ENCODE measurements at places on chromosomes 3 and 15.

DNA sequence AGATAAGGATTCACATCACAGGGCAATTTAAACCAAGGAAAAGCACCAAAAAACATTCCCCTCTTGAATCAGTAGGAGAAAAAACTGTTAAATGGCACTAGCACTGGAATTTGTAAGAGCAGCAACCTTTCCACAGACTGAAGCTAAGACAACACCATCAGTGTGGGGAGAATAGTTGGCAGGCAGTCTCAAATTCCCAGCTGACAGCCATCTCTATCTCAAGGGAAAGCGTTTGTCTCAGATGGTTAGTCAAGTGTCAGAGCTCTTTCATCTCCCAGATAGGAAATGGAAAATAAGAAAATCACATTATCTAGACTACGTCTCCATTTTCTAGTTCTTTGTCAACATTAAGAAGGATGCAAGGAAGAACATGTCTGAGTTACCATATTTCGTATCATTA, 228.7 kb downstream of the WDR72 start:
- DNase-seq = no peak

- DNase-seq = no peak
Observed at GRCh38 chr3:188906236-188906635, 265.5 kb upstream of the TPRG1 start.

DNA sequence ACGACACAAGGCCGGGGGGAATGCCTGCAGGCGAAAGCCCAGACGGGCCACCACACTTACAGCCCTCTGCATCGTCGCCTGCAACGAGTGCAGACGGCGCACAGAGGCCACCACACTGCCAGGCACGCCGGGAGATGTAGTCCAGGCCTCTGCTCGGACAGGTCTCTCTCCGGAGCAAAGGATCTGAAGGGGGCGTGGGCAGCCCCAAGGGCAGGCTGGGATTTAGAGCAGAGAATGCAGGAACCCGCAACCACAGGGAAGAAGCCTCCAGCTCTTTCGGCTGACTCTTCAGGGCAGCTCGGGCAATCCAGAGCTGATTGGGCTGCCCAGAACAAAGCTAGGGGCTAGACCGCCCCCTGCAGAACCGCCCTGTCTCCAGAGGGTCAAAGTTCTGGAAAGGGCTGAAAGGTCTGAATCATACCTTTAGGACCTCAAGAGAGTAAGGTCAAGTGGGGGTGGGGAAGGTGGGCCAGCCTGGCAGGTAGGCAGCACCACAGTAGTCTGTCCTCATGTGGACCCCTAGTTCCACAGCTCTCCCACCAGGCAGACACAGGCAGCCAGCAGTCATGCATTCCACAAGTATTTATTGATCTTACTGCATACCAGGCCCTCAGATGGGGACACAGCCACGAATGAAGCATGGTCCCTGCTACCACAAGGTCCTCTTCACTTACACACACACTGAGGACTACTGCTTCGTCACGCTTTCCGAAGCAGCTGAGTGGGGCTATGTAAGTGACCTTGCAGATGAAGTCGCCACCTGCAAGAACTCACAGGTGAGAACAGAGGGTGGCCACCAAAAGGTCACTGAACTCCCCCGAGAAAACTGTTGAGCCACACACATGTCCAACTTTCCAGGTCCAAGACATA, at the start of gene AMT:
AMT (minus strand) TSS at position 95 of the 870 bp plus-strand sequence; CDS start at position 72, 23 bp downstream.
- no peak for DNase-seq

GRCh38 chr3:81740731-81741130, 20.7 kb downstream of the GBE1 start:
- DNase-seq = no peak

DNA sequence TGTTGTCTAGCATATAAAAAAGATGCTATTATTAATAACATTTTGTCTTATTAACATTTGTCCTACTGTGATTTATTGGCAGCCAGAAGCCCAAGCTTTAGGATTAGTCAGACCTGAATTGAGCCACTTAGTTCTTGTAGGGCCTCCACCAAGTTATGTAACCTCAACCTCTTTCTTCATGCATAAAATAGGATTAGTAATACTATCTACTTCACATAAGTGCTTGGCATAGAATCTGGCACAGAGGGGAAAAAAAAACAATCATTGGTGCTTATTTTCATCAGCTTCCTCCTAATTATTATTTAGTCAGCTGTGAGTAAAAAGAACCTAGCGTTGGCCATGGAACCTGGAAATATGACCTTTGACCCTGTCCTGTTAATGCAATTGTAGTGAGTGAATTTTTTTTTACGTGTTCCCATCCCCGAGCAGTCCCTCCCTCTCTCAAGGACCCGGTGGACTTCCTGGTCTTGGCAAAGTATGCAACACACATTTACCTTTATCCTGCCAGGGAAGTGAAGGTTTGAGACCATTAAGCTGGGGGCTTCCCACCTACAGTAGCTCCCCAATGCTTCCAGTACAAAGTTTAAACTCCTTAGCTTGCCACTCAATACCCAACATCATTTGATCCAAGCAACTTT, 136.8 kb downstream of the FHIT start:
- DNase-seq = no peak

Measured in activated T-helper 1 cell treated with Interleukin-2 at 50 U/mL for 16 hours (primary cell).